Activated CD4-positive, CD25-positive, alpha-beta regulatory T cell treated with anti-CD3 and anti-CD28 coated beads, Interleukin-2, amount 50 U/mL, for 24 hours (primary cell): ENCODE measurements at places on chromosomes 4 and X.

DNA sequence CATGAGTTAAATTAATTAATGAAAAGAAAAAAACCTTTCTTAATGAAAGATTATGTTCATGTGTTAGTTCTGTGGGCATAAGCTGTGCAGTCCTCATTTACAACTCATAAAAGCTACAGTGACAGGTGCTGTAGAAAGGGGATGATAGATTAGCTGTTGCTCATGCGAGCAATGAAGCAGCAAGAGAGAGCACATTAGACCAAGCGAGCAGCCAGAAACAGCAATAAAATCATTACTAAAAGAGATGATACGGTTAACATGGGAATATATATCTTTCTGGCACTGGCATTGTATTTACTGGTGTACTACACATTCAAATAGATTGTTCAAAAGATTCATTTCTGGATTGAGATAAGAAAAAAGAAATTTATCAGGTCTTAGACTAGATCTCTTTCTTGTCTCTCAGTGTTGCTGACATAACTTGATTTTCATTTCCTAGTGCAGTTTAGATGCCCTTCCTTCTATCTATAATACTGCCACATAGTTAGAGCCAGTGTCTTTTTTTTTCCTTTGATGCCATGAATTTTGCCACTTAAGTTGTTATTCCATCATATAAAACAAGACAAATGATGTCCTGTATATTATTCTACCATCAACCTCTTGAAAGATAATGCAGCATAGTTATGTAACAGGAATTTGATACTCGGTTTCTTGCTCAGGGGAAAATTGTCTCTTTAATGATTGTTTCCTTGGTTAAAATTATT lies 164.6 kb downstream of the BANK1 start:
- ATAC-seq, result no peak

- no peak for ATAC-seq
Measured at GRCh38 chr4:159414305-159414704, 311.4 kb downstream of the RAPGEF2 start.

DNA sequence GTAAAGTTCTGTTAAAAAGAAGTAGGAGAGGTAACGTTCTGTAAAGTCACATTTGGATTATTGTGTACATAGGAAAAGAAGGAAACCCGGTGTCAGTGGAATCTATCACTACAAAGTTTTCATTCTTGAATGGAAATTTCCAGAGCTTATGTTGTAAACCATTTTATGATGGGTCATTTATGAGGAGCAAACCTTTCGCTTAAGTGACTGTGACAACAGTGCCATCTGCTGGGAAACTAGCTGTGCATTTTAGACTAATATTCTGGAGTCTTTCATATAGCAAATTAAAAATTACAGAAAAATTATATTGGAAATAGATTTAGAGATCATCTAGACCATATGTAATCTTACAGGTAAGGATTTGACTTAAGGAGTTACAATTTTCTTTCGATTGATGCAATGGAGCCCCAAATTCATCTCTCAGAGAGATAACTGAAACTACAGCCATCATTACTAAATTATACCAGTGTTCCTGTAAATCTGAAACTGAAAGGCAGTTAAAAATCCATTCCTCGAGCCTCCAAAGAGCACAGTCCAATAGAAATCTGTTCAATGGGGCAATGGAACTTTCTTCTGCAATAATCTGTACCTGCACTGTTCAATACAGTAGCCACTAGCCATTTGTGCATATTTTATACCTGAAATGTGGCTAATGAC lies 26.9 kb downstream of the ASB9 start:
- peak; percentile 37 for ATAC-seq

GRCh38 chr4:114734594-114734993 lies 136.0 kb downstream of the UGT8 start:
- no peak for ATAC-seq

DNA sequence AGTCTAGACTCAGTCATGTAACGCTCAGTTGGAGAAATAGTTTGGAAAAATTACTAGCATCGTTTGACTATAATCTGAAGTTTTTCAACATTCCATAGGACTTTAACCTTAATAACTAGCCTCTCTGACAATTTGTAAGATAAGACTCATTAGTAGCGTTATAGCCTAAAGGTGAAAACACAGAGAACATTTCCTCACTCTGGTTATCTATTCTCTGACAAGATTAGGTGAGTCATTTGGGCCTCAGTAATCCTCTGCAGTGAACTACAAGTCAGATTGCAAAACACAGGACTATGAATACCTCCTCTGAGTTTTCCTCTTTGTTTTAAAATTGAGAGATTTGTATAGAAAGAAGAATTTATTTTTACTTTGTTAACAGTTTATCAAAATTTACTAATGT lies 31.8 kb upstream of the PDLIM5 start:
- no peak for ATAC-seq

- ATAC-seq, result no peak
Measured at GRCh38 chr4:139484783-139485311, 30.9 kb downstream of the RAB33B start.

- ATAC-seq, result no peak
Measured at GRCh38 chrX:143788265-143788664, 67.7 kb upstream of the SPANXN2 start.

- ATAC-seq, result no peak
Measured at GRCh38 chr4:105797225-105797624, 88.6 kb downstream of the GSTCD start.

DNA sequence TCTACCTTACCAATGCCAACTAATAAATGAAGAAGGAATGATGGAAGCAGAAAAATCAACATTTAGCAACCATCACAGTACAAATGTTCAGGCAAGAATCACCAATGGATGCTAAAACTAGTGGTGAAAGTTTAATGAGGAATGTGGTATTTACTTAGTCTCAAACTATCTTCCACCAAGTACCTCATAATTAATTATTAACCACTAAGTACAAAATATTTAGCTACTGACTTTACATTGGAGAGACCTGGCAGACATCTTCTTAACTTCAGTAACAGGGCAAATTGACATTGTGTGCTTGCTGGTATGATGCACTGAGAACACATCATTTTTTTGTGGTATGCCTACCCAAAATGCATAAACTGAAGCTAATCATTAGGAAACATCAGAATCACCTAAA lies 82.4 kb downstream of the DLG3 start:
- ATAC-seq, result no peak

DNA sequence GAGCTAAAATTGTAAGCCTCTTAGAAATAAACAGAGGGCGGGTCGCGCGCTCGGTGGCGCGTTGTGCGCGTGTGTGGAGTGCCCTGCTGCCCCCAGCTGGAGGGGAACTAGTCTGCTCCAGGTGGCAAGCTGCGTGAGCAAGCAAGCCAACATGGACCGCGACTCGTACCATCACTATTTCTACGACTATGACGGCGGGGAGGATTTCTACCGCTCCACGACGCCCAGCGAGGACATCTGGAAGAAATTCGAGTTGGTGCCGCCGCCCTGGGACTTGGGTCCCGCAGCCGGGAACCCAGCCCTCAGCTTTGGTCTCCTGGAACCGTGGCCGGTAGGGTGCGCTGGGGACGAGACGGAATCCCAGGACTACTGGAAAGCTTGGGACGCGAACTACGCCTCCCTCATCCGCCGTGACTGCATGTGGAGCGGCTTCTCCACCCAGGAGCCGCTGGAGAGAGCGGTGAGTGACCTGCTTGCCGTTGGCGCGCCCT lies 66.1 kb downstream of the DNAAF6 start:
- ATAC-seq, result no peak

- peak; percentile 84 for ATAC-seq
Measured at GRCh38 chrX:154313147-154313546, 17.6 kb downstream of the TKTL1 start.
